ENCODE measurements at places on chromosomes 1 and 21.

DNA sequence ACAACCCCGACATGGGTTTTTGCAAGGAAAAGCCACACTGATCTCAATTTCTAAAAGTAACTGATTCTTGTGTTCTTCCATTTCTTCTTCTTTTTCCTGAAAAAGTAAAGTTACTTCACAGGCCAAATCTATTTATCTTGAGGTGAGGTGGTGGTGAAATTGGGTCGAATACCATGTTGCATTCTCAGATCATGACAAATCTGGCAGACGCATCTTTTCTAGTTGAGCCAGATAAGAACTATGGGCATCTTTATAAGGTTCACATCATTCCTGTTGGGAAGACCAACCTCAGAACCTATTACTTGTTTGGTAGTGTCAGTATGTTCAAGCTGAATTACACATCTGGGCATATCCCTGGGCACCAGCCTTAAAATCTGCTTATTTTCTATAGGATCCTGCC is 78.6 kb upstream of the USP25 start:
- DNase-seq, result no peak

DNA sequence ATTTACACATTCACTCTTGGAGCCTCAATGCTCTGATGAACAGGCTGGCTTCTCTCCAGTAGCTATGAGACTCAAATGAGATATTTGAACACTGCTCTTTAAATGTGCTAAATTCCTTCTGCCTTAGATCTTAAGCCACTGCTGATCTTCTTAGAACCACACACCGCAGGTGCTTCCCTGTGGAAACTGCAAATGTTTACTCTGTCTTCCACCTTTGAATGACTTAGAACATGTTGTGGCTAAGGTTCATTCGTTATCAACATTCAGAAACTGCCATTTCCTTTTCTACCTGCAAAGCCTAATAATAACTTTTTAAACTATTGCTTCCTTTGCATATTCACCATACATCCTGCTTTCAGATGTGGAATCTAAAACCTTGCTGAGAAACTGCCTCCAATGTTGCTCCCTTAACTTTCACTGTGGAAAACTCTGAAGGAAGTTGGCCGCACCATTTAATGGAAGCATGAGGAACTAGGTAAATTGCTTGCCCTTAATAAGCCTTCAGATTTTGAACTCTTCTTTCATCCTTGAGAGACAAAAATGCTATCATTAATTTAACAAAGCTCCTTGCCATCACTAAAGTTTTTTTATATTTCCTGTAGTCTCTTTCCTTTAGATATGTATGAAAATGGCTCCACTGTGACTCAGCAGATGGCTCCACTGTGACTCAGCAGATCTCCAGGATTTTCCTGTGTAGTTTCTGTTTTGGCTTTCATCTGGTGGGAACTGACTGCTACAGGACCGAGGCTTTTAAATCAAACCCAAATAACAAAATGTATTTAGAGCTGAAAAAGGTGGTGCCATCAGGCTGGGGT is 143.8 kb downstream of the TNFSF18 start:
- no peak for DNase-seq

DNA sequence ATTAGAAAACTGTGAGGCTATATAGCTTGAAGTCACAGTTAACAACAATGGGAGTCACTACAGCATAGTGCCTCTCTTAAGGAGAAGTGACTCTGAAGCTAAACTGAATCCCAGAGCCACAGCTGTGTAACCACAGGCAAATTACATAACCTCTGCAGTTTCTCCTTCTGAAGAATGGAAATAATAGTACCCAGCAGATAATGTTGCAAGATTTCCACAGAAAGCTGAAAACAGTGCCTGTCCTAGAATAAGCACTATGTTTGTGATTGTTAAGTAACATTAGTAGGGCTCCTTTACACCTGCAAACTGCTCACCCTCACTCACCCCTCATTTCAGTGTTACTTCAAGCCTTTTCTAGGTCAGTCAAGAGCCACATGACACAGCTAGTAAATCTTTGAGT is 886.7 kb downstream of the PLA2G4A start:
- DNase-seq, result no peak

DNA sequence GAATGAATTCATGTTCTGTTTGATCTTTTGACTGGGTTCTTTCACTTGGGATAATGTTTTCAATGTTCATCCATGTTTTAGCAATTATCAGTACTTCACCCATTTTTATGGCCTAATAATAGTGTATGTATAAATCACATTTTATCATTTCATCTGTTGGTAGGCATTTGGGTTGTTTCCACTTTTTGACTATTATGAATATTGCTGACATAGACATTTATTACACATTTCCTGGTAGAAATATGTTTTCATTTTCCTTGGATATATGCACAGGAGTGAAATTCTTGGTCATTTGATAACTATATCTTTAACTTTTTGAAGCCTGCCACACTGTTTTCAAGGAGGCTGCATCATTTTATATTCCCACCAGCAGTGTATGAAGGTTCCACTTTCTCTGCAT is 79.8 kb downstream of the AXDND1 start:
- DNase-seq, result no peak

GRCh38 chr1:211577277-211577818 is 1.6 kb downstream of the SLC30A1 start:
- DNase-seq, result no peak

GRCh38 chr1:54137534-54138061 is 15.2 kb downstream of the CDCP2 start:
- no peak for DNase-seq

GRCh38 chr21:42525029-42525581 is 11.5 kb downstream of the SLC37A1 start:
- DNase-seq, result no peak

- DNase-seq, result no peak
Observed at GRCh38 chr1:33049371-33049770, 12.7 kb upstream of the AK2 start.
